ENCODE measurements at places on chromosomes 12 and 14.

- no peak for DNase-seq
Measured at GRCh38 chr14:68477110-68477455, 315.8 kb downstream of the ZFP36L1 start.

- DNase-seq: no peak
Measured at GRCh38 chr12:1873531-1874510, 44.6 kb downstream of the CACNA2D4 start.

GRCh38 chr14:100825713-100826331 lies at the start of gene MEG3:
Gene MEG3, plus strand, starts transcription at chr14:100826118.
- DNase-seq: peak; percentile 67

GRCh38 chr12:84964048-84964447 lies 51.4 kb upstream of the SLC6A15 start:
- DNase-seq: no peak

DNA sequence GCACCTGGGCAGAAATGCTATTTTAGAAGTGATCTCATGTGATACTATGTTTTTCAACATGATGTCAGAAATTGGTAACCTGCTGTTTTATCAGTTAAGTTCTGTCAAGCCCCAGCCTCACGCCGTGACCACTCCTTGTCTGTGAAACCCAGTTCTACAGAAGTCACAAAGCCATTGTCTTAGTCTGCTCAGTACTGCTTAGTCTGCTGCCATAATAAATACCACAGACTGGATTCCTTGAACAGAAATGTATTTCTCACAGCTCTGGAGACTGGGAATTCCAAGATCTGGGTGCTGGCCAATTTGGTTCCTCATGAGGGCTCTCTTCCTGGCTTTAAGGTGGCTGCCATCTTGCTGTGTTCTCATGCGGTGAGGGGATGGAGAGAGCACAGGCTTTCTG lies 176.9 kb downstream of the PRKCH start:
- DNase-seq: no peak

DNA sequence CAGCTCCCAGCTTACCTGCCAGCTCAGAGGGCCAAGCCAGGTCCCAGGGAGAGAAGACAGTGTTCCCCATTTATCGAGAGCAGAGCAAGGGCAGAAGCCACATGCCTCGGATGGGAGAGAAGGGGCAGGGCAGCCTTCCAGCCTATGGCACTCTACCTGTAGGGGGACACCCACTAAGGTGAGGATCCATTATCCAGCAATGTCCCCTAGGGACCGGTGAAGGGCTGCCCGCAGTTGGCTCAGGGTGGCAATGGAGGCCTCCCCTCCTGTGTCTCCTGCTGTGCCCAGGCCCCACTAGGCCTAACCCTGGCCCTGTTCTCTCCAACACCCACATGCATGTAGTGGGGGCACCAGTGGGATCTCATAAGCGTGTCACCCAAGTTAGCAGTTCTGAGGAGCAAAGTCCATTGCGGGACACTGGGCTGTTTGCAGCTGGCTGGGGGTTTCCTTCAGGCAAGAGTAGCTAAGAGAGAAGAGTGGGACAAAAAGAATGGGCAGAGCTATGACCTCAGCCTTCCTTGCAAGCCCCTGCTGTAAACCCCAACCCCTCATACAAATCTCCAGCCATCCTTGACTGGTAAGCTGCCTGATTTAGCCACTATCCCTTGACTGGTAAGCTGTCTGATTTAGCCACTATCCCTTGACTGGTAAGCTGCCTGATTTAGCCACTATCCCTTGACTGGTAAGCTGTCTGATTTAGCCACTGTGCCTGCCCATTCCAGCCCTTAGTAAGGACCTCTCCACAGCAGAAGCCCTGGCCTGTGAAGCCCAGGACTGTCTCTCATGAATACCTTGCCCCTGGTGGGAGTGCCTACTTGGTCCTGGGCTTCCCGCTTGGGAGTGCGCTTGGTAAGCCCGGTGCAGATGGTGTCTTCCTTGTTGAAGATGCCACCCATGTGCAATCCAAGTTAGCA lies 5.2 kb upstream of the ASB2 start:
- no peak for DNase-seq

DNA sequence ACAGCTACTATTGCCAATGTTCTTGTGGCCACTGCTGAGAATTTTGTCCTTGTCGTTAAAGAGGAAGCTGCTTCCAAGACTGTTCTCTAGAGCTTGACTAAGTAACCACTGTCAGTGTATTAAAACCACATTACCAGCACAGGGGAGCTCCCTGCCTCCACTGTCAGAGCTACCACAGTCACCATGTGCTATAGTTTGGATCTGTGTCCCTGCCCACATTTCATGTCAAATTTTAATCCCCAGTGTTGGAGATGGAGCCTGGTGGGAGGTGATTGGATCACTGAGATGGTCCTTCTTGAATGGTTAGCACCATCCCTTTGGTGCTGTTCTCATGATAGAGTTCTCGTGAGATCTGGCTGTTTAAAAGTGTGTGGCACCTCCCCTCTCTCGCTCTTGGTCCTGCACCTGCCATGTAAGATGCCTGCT lies 23.2 kb upstream of the RAP1B start:
- no peak for DNase-seq

DNA sequence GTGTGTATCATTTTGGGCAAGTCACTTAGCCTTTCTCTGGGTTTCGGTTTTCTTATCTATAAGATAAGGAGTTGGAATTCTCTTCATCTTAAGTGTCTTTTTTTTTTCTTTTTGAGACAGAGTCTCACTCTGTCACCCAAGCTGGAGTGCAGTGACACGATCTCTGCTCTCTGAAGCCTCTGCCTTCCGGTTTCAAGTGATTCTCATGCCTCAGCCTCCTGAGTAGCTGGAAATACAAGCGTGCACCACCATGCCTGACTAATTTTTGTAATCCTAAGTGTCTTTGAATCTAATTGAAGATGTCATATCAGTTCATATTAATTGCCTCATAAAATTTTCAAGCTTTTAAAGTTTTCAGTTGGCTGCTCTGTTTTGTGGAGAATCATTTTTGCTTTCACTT lies 4.0 kb downstream of the SRGAP1 start:
- DNase-seq: no peak

DNA sequence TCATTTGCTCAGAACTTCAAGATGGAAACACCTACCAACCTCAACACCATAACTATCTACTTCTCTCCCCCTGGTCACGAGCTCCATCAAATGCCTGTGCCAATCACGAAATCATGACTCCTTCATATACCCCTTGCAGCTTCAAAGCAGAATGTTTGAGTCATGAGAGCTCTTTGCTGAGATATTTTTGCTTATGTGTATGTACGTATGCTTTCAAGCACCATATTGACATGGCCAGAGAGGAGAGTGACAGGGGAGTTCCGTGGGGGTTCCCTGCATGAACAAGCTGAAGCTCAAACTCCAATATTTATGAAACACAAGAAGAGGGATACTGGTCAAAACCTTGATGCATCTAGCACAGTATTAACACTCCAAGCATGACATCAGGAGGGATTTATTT lies 374.4 kb downstream of the DPF3 start:
- no peak for DNase-seq

- no peak for DNase-seq
Measured at GRCh38 chr12:84763107-84763506, 149.5 kb downstream of the SLC6A15 start.

DNA sequence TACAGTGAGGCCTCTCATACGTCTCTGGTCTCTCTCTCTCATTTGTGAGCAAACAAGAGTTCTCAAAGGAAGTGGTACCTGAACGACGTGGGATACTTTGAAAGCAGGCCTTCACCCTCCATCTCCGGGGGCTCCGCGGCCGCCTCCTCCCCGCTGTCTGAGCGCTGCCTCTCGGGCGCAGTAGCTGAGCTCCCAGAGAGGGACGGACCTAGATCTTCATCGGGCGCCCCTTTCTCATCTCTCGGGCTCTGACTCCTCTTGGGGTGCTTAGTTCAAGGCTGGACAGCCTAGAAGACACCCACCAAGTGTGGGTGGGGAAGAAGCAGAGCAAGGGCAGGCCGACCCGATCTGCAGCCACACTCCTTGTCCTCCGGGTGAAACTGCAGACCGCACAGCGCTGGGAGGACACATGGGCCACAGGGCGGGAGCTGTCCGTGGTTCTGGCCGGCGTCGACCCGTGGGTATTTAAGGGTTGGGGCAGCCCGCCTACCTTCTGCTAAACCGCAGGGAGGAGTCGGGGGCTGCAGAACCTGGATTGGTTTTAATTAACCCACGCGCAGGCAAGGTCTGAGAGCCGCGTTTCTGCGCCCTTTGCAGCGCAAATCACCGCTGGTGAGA lies 92.7 kb downstream of the PAH start:
- DNase-seq: peak; percentile 74

DNA sequence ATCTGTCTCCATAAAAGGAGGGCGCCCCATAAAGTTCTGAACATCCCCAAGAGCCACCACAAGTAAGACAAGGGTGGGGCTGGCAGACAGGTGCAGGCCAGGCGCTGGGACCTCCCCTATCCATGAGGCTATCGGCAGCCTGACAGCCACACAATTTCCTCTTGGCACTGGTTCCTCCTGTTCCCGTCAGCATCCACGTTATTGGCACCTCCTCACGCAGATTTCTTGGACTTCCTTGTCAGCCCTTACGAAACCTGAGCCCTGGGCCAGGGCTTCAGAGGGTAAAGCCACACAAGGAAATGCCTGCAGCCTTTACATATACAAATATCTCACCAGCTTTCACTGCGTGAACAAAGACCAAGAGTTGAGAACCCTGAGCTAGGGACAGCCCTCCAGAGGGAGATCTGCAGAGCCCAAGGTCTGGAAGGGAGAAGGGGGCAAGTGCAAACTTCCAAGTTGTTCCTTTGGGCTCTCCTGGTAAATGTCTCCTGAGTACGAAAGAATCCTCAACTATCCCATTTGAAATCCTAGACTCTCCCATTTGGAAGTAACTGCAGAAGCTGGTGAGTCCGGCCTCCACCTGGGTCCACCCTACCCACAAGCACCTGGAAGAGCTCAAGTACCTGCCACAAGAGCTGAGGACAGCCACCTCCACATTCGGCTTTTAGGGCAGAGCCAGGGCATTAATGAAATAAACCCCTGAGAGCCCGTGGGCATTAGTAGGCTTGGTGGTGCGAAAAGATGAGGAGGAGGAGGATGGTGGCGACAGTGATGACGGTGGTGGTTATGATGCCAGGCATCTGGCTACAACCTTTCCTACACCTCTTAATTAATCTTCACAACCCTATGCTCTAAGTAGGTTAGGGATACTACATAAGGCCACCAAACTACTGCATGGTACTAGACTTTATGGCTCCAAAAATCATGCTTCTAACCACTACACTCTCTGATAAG lies 5.5 kb upstream of the TC2N start:
- peak; percentile 79 for DNase-seq

DNA sequence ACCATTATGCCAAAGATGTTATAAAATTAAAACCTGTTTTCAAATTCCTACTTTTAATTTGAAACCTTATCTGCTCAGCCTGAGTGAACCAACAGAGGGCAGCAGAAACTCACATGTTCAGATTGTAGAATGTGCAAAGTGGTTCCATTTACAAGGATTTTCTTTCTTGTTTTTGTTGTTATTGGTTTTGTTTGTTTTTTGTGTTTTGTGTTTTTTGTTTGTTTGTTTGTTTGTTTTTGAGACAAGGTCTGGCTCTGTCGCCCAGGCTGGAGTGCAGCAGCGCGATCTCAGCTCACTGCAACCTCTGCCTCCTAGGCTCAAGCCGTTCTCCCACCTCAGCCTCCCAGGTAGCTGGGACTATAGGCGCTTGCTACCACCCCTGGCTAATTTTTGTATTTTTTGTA lies 22.8 kb upstream of the GARIN2 start:
- DNase-seq: no peak

GRCh38 chr14:33414041-33414440 lies 475.4 kb downstream of the NPAS3 start:
- DNase-seq: no peak

DNA sequence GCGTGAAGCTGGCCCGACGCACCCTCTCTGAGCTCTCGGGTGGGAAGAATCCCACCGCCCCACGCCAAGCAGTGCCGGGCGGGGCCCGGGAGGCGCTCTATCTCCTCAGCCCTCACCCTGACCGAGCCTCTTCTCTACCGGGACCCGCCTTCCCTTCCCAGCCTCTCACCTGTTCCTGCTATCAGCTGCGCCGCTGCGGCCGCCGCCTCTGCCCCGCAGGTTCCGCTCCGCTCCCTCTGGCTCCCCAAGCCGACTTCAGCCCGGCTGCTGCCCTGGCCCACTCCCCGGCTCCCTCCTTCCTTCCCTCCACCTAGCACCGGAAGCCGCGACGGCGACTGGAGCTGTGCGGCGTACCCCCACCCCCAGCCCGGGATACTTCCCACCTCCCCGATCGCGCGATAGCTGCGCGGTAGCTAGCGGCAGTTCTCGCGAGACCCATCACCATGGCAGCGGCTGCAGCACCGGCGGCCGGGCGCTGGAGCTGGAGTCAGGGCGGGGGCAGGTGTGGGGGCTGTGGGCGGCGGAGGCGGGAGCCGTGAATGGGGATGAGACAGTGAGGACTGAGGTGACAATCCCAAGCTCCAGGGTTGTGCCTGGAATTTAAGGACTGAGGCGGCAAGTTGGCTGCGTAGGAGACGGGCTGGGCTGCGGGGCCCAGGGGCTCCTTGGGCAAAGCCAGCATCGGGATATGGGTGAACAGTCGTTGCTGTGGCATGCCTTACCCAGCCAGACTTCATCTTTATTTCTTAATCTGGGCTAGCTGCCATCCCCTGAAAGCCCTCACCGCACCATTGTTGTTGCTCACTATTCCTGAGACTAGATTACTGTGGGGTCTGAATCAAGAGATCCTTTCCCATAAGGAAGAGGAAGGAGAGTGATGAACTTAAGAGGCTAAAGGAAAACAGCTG lies at the start of gene ARF3:
TSS of gene ARF3 (minus strand) at position 347 of the 908 bp plus-strand sequence. CDS start 16,392 bp downstream, outside the sequence.
- DNase-seq: peak; percentile 97

DNA sequence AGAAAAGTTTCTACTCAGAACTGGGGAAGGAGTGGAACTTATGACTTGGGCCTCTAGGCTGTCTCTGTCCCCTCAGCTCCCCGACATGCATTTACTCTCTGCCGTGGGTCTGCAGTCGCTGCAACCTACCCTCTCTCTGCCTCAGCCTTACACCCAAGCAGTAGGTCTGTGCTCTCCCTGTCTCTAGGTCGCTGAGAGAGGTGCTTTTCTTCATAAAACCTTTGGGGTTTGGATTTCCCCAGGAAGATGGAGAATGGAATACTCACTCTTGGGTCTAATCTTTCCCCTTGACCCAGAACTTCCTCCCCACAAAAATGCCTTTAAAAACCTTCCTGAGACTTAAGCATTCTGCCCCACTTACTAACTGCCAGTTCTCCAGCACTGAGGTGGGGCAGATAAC lies 12.9 kb downstream of the GPR84 start:
- DNase-seq: no peak

DNA sequence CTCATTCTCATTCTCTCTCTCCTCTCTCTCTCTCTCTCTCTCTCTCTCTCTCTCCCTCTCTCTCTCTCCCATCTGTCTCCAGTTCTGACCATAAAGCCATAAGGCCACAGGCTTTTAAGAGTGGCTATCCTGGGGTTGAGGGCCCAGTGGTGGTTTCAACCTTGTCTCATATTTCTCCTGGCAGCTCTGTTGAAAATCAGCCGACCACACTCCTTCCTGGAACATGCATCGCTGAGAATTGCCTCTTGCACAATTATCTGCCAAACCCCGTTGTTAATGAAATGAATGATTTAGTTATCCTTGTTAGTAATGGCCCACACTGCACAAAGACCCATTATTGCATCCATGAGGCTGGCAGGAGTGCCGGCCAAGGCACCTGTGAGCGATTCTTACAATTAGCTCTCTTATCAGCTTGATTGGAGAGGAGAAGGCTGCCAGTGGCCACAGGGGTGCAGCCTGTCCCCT lies 30.4 kb upstream of the KCNA5 start:
- no peak for DNase-seq

- peak; percentile 77 for DNase-seq
Measured at GRCh38 chr14:55556929-55557623, 22.9 kb upstream of the KTN1 start.

All from Right ventricle myocardium inferior (tissue), 1 donor.